ENCODE measurements at places on chromosomes 4 and X. TPM values are rescaled to one million over a fixed set of nuclear protein-coding genes. Genes with fewer than 3 reads are reported as not detected.

The GEMIN8 gene
- 15.8 TPM for total RNA-seq

The SULT1B1 gene
- 10.6 TPM for total RNA-seq

The WAS gene
- 0.20 TPM for total RNA-seq

The APELA gene
- total RNA-seq: not detected

The POU4F2 gene
- not detected for total RNA-seq

The CTAG1A gene
- total RNA-seq: not detected

The SPATA4 gene
- 0.20 TPM for total RNA-seq

The FGF13 gene
- total RNA-seq: under 0.01 TPM

The ERAS gene
- total RNA-seq: 0.37 TPM

The YIPF7 gene
- not detected for total RNA-seq

The TMSB15B gene
- 3.3 TPM for total RNA-seq

The TBX22 gene
- not detected for total RNA-seq

The IL1RAPL2 gene
- 0.20 TPM for total RNA-seq

The VSIG1 gene
- total RNA-seq: under 0.01 TPM

The NKX1-1 gene
- not detected for total RNA-seq

The NALF2 gene
- total RNA-seq: not detected

The GC gene
- total RNA-seq: not detected

The KIF4A gene
- total RNA-seq: 17.8 TPM

The CSAG3 gene
- not detected for total RNA-seq

The FAM184B gene
- not detected for total RNA-seq

The KCNIP4 gene
- total RNA-seq: not detected

The ATP11C gene
- total RNA-seq: 43.2 TPM

The ANXA10 gene
- total RNA-seq: not detected

The EVC2 gene
- total RNA-seq: 9.0 TPM

The GPR82 gene
- total RNA-seq: not detected

The SLC10A6 gene
- total RNA-seq: not detected

The PABPC1L2A gene
- not detected for total RNA-seq

The BRCC3 gene
- total RNA-seq: 10.3 TPM

The GATA1 gene
- not detected for total RNA-seq

The PAGE4 gene
- not detected for total RNA-seq

The VCX3A gene
- total RNA-seq: not detected

The ANXA3 gene
- total RNA-seq: 5.9 TPM

The SPATA18 gene
- total RNA-seq: 15.4 TPM

The STIM2 gene
- 14.7 TPM for total RNA-seq

The CT45A1 gene
- total RNA-seq: not detected

All from subcutaneous preadipocyte (primary cell).